Ovary (tissue), 10 donors: ENCODE measurements at places on chromosomes 3 and 15. TPM values are rescaled to one million over a fixed set of nuclear protein-coding genes. Genes with fewer than 3 reads are reported as not detected.

- peak; percentile 79 for DNase-seq
- H3K4me3 ChIP-seq: peak overlapping the region; percentile 89
- no peaks in the 10 kb centered on the region for H3K27me3 ChIP-seq
- peaks cover 6% of the 10 kb centered on the region for H3K4me1 ChIP-seq
- peak overlapping the region; percentile 95 for H3K27ac ChIP-seq
These were observed 2.5 kb downstream of the ANP32A start for GRCh38 chr15:68818066-68818768.

- peak; percentile 37 for DNase-seq
- H3K4me1 ChIP-seq: peaks cover 8% of the 10 kb centered on the region
- H3K27me3 ChIP-seq: no peaks in the 10 kb centered on the region
- H3K27ac ChIP-seq: no peak overlapping the region
- H3K4me3 ChIP-seq: no peak overlapping the region
These were observed 60.5 kb downstream of the SH3BP5 start for GRCh38 chr3:15271785-15272381.

DNA sequence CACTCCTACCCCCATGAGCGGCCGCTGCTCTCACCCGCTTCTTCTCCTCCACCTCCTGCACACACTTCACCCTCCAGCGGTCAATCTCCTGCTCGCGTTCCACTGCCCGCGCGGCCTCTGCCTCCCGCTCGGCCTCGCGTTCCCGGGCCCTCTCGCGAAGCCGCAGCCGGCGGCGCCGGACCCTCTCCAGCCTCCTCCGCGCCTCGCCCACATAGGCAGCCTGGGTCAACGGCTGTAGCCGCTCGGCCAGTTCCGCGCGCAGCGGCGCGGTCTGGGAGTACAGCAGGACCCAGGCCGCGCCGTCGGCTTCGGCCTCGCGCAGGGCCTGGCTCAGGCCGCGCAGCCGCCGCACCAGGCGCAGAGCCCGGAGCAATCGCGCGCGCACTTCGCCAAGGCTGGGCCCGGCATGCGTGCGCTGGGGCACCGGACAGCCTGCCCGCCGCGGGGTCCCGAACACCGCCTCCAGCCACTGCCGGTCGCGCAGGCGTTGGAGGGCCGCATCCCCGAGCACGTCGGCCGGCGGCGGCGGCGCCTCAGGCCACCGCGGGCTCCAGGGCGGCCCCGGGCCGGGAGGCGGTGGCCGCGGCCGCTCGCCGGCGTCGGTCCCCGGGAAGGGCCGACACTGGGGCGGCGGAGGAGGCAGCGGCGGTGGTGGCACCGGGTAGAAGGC lies 595 bp downstream of the PDCD7 start:
- no peaks in the 10 kb centered on the region for H3K36me3 ChIP-seq
- peaks cover 7% of the 10 kb centered on the region for H3K4me1 ChIP-seq
- peak overlapping the region; percentile 90 for H3K4me3 ChIP-seq
- no peaks in the 10 kb centered on the region for H3K27me3 ChIP-seq

Gene FBXL22
- 10.9 TPM for total RNA-seq
